Myometrial cell (primary cell): ENCODE measurements at places on chromosomes 3 and 15. TPM values are rescaled to one million over a fixed set of nuclear protein-coding genes. Genes with fewer than 3 reads are reported as not detected.

Gene BSN
- total RNA-seq = under 0.01 TPM in 1 of 2 replicates, not detected in the other

Gene NR1I2
- not detected in 2 replicates for total RNA-seq

Gene PLSCR5
- not detected in 2 replicates for total RNA-seq

Gene PPP1R14D
- not detected in 2 replicates for total RNA-seq

Gene HESX1
- total RNA-seq = not detected in 2 replicates

Gene ESYT3
- total RNA-seq = under 0.01 and 0.58 TPM in 2 replicates

Gene VWA5B2
- not detected in 2 replicates for total RNA-seq

Gene BFSP2
- not detected in 2 replicates for total RNA-seq

Gene GJD2
- total RNA-seq = not detected in 2 replicates
